ENCODE measurements at places on chromosomes 5 and 9.

GRCh38 chr5:53350991-53351770 lies 129.2 kb upstream of the FST start:
- no peak for DNase-seq

- no peak for DNase-seq
Observed at GRCh38 chr5:158406884-158407823, 548.2 kb upstream of the CLINT1 start.

GRCh38 chr5:125433457-125433856 lies 687.0 kb upstream of the ZNF608 start:
- no peak for DNase-seq

GRCh38 chr9:132943651-132944293 lies 644 bp downstream of the TSC1 start:
- DNase-seq = no peak

DNA sequence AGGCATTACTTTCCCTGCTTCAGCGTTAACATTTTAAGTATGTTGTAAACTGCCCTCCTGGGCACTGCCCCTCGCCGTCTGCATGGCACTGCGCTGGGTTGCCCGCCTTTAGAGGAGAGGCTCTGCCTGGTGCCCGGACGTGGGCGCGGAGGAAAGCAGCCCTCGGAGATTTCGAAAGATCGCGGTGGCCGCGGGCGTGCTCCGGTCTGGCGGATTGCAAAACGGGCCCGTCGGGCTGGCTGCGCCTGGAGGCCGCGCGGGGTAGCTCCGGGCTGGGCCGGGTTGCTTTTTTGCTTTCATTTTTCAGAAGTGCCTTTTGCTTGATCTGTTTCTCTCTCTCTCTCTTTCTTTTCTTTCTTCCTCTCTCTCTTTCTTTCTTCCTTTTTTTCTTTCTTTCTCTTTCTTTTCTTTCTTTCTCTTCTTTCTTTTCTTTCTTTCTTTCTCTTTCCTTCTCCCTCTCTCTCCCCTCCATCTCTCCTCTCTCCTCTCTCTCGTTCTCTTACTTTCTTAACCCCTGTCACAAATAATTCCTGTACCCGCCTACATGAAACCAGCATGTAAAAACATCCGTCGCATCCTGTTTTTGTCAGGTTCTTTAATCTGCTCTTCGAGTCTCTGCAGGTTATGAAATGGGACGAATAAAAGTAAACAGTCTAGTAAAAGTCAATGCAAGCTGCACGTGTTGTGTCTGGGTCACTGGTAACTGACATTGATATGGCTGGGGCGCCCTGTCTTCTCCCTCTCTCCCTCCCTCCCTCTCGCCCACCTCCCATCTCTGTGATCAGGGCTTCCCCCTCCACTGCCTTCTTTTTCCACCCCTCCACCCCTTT lies 1.7 kb downstream of the FST start:
- peak; percentile 53 for DNase-seq

DNA sequence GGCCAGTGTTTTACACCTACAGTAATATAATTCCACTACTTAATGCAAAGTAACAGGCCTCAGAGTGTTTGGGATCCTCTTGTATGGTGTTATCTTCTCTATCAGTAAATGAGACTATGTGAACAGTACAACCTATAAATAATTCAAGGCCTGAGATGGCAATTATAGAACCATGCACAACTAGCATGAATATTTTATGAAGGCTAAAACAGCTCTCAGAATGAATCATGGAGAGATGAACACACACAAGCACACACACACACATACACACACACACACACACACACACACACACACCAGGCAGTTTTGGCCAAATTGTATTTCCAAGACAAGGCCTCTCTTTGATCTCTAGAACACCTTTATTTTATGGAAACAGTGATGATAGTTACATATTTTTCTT lies 224.9 kb downstream of the EBF1 start:
- DNase-seq = no peak

GRCh38 chr5:61333321-61333953 lies 1.4 kb downstream of the ZSWIM6 start:
- DNase-seq = peak; percentile 37

GRCh38 chr9:112841261-112841660 lies 49.4 kb downstream of the SLC46A2 start:
- DNase-seq = no peak

DNA sequence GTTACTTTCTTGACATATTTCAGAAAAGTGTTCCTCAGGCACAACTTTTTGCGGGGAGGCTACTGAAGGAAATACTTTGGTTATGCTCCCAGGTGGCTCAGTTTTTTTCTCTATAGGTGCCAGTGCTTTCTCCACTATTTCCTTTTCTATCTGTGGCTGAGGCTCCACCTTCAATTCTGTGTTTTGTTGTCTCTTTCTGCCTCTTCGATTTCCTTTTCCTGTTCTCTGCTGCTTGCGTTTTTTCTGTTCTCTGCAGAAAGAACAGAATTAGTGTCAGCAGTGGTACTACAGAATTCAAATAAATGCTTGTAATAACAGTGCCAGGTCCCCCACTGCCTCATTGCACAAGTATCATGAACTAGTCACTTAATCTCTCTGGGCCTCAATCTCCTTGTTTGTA lies 7.0 kb downstream of the HEMGN start:
- no peak for DNase-seq

DNA sequence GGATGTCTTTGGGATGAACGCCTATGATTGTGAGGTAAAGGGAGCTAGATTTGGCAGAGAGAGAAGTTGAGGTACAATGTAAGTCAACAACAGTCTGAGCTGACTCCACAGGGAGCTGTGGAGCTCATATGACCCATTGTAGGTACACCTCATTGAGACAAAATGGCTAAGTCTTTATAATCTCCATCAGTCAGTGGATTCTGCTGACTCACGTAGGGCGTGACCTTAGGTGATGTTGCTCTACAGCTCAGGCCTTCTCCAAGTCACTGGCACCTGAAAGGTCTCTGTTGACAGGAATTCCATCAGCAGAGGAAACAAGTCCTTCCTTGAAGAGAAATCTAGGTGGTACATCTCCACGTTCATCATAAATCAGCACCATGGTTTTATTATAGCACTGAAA lies 118.2 kb upstream of the PRR16 start:
- no peak for DNase-seq

DNA sequence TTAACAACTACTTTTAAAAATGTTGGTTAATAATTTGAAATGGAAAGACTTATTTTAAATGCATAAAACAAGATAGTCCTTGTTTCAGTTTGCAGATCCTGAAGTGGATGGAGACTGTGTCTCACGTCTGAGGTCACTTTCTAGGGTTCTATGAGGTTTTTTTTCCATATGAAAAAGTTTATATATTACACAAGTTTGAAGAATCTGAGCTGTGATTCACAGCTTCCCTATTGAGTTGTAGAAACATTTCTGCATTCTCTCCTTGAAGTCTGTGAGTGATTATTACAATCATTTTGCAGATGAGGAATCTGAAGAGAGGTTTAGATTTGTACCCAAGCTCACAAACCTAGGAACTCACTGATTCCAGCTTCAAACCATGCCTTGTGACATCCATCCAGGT lies 442.5 kb upstream of the KLF4 start:
- DNase-seq = no peak

DNA sequence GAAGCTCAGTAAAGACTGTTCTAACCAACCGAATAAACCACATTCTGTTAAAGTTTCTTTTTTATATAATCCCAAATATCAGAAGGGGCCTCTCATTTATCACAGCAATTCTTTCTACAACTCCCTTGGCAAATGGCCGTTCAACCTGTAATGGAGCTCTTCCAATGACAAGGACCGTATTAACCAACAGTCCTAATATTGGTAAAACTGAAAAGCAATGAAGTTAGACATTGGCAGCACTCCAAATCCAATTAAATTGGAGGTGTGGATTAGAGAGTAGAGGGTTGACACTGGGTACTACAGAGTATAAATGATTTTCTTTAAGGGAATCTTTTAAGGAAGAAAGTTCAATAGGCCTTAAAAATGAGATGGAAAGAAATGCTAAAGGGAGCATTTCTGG lies 842 bp downstream of the TMED7 start:
- DNase-seq = no peak

DNA sequence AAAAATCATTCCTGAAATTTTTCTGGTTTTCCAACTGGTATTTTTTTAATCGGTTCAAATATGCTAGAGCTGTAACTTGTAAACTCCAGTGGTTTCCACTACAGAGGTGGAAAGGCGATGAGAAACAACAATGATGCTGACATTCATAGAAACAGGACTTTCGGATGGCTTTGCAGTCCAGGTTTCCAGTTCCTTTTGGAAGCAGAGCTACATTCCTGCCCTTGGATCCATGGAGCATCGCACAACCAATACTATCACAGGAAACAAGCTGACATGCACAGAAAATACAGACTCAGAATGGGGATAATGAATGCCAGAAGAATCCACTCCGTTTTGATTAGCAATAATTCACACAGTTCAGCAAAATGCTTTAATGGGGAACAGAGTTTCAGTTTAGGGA lies 140.0 kb downstream of the EPB41L4A start:
- DNase-seq = no peak

DNA sequence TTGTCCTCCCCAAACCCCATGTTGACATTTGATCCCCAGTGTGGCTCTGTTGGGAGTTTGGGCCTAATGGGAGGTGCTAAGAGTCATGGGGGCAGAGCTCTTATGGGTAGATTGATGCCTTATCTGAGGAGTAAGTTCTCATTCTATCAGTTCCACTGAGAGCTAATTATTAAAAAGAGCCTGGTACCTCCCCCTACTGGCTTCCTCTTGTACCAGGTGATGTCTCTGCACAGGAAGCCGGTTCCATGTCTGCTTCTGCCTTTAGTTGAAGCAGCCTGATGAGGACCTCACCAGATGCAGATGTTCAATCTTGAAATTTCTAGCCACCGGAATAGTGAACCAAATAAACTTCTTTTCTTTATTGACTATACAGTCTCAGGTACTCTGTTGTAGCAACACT lies 10.8 kb downstream of the GABRB2 start:
- no peak for DNase-seq

- no peak for DNase-seq
Observed at GRCh38 chr5:80810425-80810824, 149.7 kb upstream of the RASGRF2 start.

- no peak for DNase-seq
Observed at GRCh38 chr9:74556685-74557084, 59.5 kb downstream of the RORB start.

GRCh38 chr9:93761822-93762221 lies 185.4 kb downstream of the PHF2 start:
- DNase-seq = no peak

DNA sequence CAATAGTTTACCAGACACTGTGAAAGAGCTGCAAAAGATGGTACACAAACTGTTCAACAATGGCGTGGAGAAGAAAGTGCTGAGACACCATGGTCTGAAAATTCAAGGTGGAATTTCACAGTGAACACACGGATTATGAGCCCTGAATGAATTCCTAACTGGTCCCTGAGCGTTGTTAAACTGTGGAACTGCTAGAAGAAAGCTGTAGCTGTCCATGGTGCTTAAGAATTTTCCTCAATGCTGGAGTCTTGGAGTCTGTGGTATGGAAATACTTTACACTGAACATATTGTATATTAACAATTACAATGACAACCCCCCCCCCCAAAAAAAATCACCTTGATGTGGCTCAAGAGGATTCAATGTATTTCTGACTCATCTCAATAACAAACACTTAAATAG lies 68.5 kb downstream of the SLC24A2 start:
- DNase-seq = peak; percentile 31

GRCh38 chr9:13410566-13411031 lies 131.1 kb upstream of the MPDZ start:
- DNase-seq = no peak

GRCh38 chr9:8346296-8346695 lies 546.7 kb upstream of the DMAC1 start:
- no peak for DNase-seq

DNA sequence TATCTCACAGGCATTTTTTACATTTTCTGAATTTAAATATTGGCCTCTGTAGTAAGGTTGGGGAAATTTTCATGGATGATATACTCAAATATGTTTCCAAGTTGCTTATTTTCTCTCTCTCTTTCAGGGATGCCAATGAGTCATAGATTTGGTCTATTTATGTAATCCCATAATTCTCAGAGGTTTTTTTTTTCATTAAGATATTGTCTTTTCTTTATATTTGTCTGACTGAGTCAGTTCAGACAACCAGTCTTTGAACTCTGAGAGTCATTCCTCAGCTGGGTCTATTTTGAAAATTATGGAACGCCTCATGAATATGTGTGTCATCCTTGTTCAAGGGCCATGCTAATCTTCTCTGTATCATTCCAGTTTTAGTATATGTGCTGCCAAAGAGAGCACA lies 223.2 kb downstream of the PCSK1 start:
- no peak for DNase-seq

GRCh38 chr5:4797445-4797844 lies 342.7 kb upstream of the ADAMTS16 start:
- no peak for DNase-seq

GRCh38 chr9:110192531-110193261 lies 15.3 kb downstream of the C9orf152 start:
- DNase-seq = peak; percentile 86

- peak; percentile 42 for DNase-seq
Observed at GRCh38 chr5:157855404-157855994, 3.4 kb downstream of the CLINT1 start.

GRCh38 chr5:81749561-81750307 lies 1.2 kb downstream of the SSBP2 start:
- peak; percentile 32 for DNase-seq

GRCh38 chr5:92730486-92730885 lies 850.5 kb downstream of the NR2F1-AS1 start:
- DNase-seq = no peak

DNA sequence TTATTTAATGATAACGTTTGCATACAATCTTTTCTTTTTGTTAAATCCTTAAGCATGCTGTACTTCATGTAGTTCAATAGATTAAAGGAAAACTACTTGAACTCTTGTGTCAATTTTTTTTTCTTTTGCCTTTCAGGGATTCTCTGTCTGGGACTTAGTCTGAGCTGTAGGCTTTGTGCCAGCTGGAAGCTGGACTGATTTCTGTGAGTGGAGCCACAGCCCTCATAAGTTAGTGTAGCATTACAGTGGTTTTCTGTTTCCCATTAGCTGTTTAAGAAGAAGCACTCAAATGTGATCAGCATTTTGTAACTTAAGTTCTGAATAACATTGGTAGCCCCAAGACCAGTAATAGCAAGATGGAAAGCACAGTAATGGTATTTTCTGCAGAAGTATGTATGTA lies 330.6 kb upstream of the MEF2C start:
- peak; percentile 80 for DNase-seq

DNA sequence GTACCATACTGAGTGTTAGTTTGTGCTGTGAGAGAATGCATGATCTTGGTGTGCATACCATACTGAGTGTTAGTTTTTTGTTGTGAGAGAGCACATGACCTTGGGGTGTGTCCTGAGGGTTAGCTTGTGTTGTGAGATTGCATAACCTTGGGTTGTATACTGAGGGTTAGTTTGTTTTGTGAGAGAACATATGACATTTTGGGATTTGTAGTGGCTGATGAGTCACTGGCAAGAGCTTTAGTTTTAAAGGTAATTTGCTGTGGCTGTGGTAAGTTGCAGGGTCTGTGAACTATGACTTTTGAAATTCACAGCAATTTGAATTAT lies 1068.3 kb upstream of the EDIL3 start:
- DNase-seq = no peak

- peak; percentile 4 for DNase-seq
Observed at GRCh38 chr5:129903466-129904101, 681 bp upstream of the CHSY3 start.

All from muscle of arm (tissue), 14 donors.